ENCODE measurements at places on chromosomes 6 and 20.

- no peak for DNase-seq
These were observed 492.0 kb upstream of the SULF2 start for GRCh38 chr20:48277266-48277665.

GRCh38 chr6:169495601-169496000, 206.2 kb downstream of the WDR27 start:
- no peak for DNase-seq

DNA sequence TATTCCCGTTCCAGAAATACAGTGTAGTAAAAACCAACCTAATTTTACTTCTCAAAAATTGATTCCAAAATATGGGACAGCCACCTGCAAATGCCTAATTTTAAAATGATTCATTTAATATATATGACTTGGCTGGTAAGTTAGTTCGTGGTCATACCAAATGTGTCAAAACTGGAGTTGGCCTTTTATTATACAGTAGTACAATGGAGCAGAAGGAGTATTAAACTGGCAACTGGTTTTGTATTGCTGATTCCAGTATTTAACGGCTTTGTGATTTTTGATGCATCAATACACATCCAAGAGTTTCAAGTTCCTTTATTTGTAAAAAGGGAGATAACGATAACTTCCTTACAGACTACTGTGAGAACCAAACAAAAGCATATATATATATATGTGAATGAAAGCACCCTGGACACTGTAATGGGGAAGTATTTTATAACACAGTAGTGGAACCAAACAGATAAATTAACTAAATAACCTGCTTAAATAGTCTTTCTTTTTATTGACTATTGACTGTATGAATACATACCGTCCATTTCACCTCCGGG, 24.8 kb downstream of the SAMHD1 start:
- no peak for DNase-seq

GRCh38 chr20:51759769-51760510, 8.2 kb downstream of the ATP9A start:
- no peak for DNase-seq

GRCh38 chr20:41110930-41111577, 26.3 kb upstream of the PLCG1 start:
- no peak for DNase-seq

DNA sequence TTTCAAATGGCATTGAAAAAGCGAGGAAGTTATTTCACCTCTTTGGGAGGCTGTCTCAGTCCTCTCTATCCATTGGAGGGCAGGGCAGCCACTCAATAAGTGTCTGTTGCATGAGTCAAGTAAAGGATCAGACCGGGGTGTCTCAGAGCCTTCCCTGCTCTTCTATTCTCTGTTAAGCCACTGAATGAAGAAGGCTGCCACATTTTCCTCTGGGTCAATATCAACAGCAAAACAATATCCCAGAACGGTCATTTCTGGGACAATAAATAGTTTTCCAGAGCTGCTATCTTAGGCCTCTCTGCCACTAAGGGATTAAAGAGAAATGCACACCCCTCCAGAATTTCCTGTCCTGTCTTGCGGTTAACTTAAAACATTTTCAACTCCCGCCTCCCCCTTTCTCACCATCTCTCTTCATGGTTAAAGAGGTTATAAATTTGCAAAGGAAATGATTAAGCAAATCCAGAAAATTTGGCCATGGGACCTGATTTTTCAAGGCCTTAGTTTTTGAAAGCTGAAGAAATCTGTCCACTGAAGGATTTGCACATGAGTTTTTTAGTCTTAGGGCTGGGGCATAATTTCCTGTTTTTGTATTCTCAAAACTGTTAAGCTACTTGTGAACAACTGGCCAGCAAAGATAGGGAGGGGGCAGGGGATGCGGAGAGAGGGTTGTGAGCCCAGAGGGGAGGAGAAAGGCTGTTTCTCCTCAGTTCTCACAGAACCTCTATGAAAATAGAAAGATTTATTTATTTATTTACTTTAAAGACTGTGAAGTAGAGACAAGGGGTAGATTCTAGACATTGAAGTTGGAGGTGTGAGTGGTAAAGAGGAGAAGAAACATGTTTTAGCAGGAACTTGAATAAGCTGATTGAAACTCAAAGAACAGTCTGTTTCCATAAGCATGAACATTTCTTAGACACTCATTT, 135.7 kb downstream of the BCAS1 start:
- DNase-seq, result peak; percentile 88

- DNase-seq, result peak; percentile 18
These were observed 109.1 kb downstream of the TSHZ2 start for GRCh38 chr20:53080969-53081871.

DNA sequence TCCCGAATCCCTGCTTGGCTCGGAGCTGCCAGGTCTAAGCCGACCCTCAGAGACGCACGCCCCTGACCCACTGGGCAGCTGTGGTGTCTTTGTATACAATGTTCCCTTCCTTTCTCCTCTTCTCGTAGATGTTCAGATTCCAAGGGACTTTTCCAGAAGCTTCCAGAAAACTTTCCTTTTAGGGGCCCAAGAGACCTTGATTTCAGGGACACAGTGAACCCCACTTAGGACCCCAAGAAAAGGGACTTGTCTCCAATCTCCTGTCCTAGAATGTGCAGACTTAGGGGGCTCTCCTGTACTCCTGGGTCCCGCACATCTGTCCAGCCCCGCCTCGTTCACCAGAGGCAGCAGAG, 103.5 kb downstream of the EDN3 start:
- DNase-seq, result no peak

DNA sequence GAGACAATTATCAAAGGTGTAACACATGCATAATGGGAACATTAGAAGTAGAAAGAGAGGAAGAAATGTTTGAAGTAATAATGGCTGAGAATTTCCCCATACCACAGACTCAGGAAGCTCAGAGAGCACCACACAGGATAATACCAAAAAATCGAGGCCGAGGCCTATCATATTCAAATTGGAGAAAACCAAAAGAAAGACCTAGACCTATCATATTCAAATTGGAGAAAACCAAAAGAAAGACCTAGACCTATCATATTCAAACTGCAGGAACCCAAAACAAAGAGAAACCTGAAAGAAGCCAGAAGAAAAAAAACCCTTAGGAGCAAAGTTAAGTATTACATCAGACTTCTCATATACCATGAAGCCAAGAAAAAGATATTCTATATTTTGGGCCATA, 18.0 kb downstream of the NINL start:
- DNase-seq, result no peak

GRCh38 chr6:71393981-71394432, 105.4 kb downstream of the OGFRL1 start:
- no peak for DNase-seq

DNA sequence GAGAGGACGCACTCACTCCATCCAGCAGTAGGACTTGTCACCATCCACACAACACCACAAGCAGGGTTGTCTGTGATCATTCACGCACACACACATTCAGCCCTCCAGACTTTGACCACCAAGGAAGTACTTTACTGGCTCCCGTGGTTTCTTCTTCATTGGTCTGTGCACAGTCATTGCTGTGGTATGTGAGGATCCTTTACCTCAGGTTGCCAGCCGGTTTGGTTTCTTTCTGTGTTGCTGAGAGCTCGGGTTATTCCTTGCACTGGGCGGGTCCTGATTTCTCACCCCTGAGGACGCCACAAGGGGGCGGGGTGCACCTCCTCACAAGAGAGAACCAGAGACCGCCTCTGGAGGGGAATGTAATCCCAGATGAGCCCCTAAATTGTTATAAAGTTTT, 11.2 kb downstream of the SLC35A1 start:
- DNase-seq, result peak; percentile 57
